ENCODE measurements at places on chromosomes 2 and 18.

DNA sequence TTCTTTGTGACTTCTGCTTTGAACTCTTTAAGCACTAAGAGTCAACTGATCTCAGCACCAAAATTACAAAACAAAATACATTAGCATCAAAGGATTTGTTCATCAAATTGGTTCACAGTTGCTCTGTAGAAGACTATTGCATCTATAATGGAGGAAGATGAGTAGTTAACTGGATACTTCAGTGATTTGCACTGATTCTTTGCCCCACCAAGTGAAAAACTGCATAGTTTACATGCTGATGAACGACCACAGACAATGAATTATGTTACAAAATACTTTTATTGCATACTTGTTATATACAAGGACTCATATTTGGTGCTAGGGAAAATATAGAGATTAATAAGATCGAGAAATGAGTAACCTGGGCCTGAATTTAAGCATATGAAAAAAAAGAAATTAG, 107.2 kb downstream of the SCG2 start:
- ATAC-seq, result no peak

- ATAC-seq, result no peak
These were observed 147.5 kb downstream of the PARD3B start for GRCh38 chr2:204692790-204693189.

DNA sequence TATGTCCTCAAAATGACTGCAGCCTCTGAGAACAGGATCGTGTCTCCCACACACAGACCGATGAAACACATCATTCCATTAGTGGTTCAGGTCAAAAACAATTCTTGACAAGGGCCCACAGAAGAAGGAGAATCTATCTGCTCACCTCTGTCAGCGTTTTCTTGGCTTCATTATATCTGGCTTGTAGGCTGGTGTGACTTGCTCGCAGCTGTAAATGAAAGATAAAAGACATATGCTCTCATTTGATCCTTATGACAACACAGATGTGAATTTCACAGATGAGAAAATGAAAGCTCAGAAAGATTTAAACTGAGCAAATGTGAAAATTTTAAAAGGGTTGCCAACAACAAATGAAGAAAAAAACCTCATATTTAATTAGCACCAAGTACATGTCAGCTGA, 61.6 kb downstream of the CCDC93 start:
- no peak for ATAC-seq

- no peak for ATAC-seq
These were observed 32.3 kb downstream of the PTPN2 start for GRCh38 chr18:12851716-12852115.

DNA sequence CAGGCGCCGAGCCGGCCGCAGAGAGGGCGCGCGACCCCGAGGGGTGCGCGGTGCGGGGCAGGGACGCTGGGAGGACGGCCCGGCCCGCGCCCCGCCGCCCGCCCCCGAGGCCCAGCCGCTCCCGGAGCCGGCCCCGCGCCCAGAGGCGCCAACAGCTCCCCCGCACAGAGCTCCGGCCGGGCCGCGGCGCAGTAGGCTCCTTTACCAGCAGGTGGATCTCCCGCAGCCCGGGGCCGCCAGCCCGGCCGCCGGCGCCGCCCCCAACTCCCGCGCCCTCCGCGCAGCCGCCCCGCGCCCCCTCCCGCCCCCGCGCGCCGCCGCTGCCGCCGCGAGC, 258 bp downstream of the MGAT4A start:
- peak; percentile 81 for ATAC-seq

GRCh38 chr2:31429759-31430438, 15.4 kb upstream of the XDH start:
- ATAC-seq, result no peak

GRCh38 chr2:205461169-205461568, 221.1 kb upstream of the NRP2 start:
- no peak for ATAC-seq

DNA sequence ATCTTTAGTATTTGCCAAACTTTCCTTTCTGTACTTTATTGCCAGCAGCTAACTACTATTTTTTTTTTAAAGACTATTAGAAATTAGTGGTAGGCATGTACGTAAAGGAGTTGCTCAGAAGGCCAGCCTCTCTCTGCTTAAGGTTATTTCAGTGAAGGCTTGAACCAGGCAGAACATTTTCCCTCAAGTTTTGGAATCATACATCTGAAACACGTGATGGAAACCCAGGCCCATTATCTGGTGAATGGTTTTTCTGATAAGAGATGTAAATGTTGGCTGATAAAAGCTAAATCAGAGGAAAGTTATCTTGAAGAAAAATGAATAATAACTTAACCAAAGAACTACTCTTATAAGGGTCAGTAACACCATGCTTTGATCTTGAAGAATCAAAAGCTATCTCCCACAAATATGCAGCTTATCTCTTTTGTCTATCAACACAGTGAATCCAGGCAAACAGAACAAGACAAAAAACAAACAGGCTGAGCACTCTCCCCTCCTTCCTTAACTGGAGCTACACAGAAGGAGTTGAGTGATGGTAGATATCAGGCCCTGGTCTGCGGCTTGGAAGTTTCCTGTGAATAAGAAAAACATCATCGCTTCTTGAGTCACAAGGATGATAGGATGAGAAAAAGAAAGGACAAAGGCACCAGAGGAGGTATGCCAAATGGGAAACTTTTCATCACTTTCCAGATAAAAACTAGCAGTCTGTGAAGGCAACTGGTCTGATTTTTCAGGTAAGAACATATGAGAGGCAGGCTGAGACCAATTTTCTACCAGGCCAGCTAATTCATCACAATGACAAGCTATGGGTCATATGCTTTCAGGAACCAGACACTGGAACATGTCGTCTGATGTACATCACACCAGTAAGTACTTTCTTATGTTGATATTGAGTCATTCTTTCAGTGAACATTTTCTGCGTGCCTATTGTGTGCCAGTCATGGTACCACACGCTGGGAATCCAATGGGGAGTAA, 88.4 kb upstream of the STK17B start:
- ATAC-seq, result no peak

- ATAC-seq, result no peak
These were observed 128.9 kb upstream of the HS6ST1 start for GRCh38 chr2:128447538-128447995.
